ENCODE measurements at places on chromosomes 7 and 10.

DNA sequence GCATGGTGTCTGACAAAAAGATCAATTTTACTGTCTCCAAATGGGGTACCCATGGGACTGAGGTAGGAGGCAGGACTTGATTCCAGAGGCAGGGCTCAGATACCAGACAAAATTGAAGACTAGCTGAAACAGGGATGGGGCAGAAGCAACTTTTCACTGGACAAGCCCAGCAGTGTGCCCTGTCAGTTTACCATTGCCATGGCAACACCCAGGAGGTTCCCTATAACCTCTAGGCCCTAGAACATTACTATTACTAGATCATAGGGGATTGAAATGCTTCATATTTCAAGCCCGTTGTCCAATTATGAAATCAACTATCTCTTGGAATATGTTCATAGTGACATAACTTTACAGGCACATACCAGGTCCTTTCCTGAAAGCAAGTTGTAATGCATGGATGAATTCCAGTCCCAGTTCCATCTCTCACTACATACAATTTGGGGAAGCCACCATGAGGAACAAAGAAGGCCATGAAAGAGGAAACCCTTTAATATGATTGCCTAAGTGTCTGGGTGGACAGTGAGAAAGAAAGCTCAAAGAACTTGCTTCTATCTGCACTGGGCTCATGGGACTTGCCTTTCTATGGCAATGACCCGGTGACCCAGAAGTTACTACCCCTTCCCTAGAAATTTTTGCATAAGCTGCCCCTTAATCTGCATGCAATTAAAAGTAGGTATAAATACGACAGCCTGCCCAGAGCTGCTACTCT, 557.9 kb downstream of the KCNMA1 start:
- DNase-seq: no peak

- DNase-seq: no peak
Observed at GRCh38 chr10:3769556-3769955, 15.5 kb downstream of the KLF6 start.

GRCh38 chr10:86392723-86393094, 26.1 kb upstream of the GRID1 start:
- no peak for DNase-seq

DNA sequence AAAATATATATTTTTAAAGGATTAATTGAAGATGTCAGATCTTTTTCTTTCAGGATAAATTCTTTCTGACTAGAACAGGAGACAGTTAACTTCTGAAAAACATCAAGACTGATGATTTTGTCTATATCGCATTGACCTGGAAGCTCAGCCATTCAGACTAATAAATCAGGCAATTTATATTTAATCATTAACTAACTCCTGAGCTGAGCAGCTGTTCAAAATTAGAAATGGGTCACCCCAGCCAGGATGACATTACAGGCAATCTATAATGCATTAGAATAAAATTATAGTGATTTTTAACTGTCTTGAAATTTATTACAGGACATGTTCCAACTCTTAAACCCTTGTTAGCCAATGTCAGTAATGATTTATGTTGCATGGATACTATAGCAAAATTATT, 139.9 kb downstream of the CDCA7L start:
- DNase-seq: no peak

GRCh38 chr7:3888096-3888495, 587.0 kb downstream of the SDK1 start:
- no peak for DNase-seq

All from NCI-H2029 (cell line).